Cardiac muscle cell (in vitro differentiated cells and primary cell): ENCODE measurements at places on chromosomes 13 and 19. TPM values are rescaled to one million over a fixed set of nuclear protein-coding genes. Genes with fewer than 3 reads are reported as not detected.

Gene SAMD1
- 130 and 136 TPM in 2 replicates for polyA plus RNA-seq

Gene IGFL2
- polyA plus RNA-seq, result 0.56 TPM in 1 of 2 replicates, not detected in the other

Gene MAP4K1
- polyA plus RNA-seq, result 4.6 and 7.7 TPM in 2 replicates

Gene SHANK1
- 0.71 and 2.0 TPM in 2 replicates for polyA plus RNA-seq

Gene IL11
- polyA plus RNA-seq, result 0.72 TPM in 1 of 2 replicates, not detected in the other

Gene ELSPBP1
- not detected in 2 replicates for polyA plus RNA-seq

Gene KANK3
- polyA plus RNA-seq, result 0.72 and 1.8 TPM in 2 replicates

Gene CYP4F12
- polyA plus RNA-seq, result not detected in 2 replicates

Gene LILRA5
- not detected in 2 replicates for polyA plus RNA-seq

Gene MAG
- 1.2 and 1.3 TPM in 2 replicates for polyA plus RNA-seq

Gene DCT
- not detected in 2 replicates for polyA plus RNA-seq

Gene PAN3
- polyA plus RNA-seq, result 7.8 and 8.6 TPM in 2 replicates

Gene FFAR3
- not detected in 2 replicates for polyA plus RNA-seq

Gene ZNF85
- polyA plus RNA-seq, result 9.4 and 10.8 TPM in 2 replicates

Gene ADAMTSL5
- polyA plus RNA-seq, result 4.9 and 8.6 TPM in 2 replicates

Gene TMPRSS9
- not detected in 2 replicates for polyA plus RNA-seq

Gene INAFM1
- 2.8 and 5.8 TPM in 2 replicates for polyA plus RNA-seq

Gene ERICH4
- polyA plus RNA-seq, result not detected in 2 replicates

Gene NLRP4
- not detected in 2 replicates for polyA plus RNA-seq

Gene CPAMD8
- polyA plus RNA-seq, result 18.1 and 27.1 TPM in 2 replicates

Gene SLC1A6
- 0.86 and 1.3 TPM in 2 replicates for polyA plus RNA-seq

Gene SCAF1
- 16.4 and 19.3 TPM in 2 replicates for polyA plus RNA-seq

Gene LENG1
- 10.1 and 10.8 TPM in 2 replicates for polyA plus RNA-seq

Gene PHF11
- polyA plus RNA-seq, result 9.5 and 11.8 TPM in 2 replicates

Gene ADPRHL1
- polyA plus RNA-seq, result 77.3 and 78.2 TPM in 2 replicates

Gene VMAC
- polyA plus RNA-seq, result 3.9 and 6.2 TPM in 2 replicates

Gene CYP2B6
- polyA plus RNA-seq, result not detected in 2 replicates

Gene FAM83E
- polyA plus RNA-seq, result not detected in 2 replicates

Gene URAD
- polyA plus RNA-seq, result not detected in 2 replicates

Gene IFI30
- 1.0 TPM in 1 of 2 replicates, not detected in the other for polyA plus RNA-seq

Gene ZNF160
- polyA plus RNA-seq, result 53.8 and 83.5 TPM in 2 replicates

Gene ECSIT
- 56.6 and 64.0 TPM in 2 replicates for polyA plus RNA-seq

Gene MCEMP1
- not detected in 2 replicates for polyA plus RNA-seq

Gene CPT1C
- polyA plus RNA-seq, result 26.5 and 31.7 TPM in 2 replicates
